ENCODE measurements at places on chromosomes 6 and 20. TPM values are rescaled to one million over a fixed set of nuclear protein-coding genes. Genes with fewer than 3 reads are reported as not detected.

The TCFL5 gene
- total RNA-seq = 13.9 TPM

The NOL4L gene
- 4.8 TPM for total RNA-seq

The XPO5 gene
- total RNA-seq = 30.4 TPM

The CGA gene
- total RNA-seq = 0.59 TPM

The GSTA1 gene
- 1.4 TPM for total RNA-seq

The NRSN1 gene
- not detected for total RNA-seq

The PRSS35 gene
- not detected for total RNA-seq

The POM121L2 gene
- not detected for total RNA-seq

The HUS1B gene
- total RNA-seq = 0.72 TPM

DNA sequence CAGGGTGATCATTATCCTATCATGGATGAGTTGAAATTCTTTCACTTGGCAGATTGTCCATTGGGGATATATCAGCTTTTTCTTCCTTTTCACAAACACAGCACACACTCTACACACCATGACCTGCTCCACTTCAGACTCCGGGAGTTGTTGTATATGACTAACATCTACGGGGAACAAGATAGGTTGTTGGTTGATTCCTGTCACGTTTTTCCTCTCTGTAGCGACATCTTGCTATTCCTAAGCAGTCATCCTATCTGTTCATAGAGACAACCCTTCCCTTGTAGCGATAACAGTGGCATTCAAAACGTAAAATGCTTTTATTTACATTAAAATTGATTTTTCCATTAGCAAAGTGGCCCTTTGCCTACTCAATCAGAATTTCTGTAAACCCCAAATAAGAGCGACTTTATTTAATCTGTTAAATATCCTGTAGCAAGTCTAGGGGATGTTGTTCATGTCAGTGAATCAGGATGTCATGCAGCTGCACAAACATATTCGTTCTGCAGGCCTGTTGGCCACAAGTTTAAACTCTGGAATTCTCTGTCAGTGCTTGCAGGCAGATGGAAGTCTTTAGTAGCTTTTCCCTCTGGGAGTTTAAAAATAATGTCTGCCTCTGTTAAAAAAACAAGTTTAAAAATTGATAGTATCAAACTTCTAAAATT, 23.1 kb downstream of the PHACTR2 start:
- DNase-seq = no peak

DNA sequence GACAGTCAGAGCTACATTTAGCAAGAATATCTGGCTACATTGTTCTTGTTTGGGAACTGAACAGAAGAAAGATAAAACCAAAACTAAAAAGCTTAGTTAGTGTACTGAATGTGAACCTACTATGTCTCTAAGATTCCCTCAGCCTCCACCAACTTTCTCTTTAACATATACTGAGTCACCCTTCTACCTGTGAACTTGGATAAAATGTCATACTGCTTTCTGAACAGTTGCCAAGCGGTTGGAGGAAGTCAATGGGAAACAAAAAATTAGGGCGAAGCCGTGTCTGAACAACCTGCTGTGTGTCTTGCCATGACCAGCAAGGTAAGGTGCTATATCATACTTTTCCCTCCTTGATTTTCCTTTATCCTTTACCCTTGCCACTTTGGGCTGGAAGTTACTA, 243.5 kb downstream of the BTBD9 start:
- DNase-seq = no peak

- DNase-seq = peak; percentile 25
Measured at GRCh38 chr20:39270837-39271604, 308.9 kb downstream of the DHX35 start.

GRCh38 chr20:54221353-54221752, 13.5 kb downstream of the PFDN4 start:
- DNase-seq = no peak

- DNase-seq = no peak
Measured at GRCh38 chr20:47758517-47759450, 26.5 kb downstream of the SULF2 start.

GRCh38 chr20:63552481-63553249, 1.3 kb upstream of the FNDC11 start:
- no peak for DNase-seq

GRCh38 chr6:70592391-70593117, 25.8 kb downstream of the SDHAF4 start:
- DNase-seq = no peak

DNA sequence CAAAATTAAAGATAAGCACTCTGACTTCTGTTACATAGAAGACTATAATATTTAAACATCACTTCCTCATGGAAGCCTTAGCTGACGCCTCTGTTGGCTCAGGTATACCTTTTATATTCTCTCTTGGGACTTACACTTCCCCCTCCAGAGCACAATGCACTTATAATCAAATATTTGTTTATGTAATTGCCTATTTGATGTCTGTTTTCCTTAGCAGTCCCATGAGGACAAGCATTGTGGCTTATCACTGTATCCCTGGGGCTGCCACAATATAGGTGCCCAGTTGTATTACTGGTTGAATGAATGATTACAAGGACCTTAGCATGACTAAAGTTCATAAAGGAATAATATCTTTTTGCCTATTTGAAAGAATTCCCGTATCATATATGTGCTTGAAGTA, 186.7 kb upstream of the VGLL2 start:
- DNase-seq = no peak

DNA sequence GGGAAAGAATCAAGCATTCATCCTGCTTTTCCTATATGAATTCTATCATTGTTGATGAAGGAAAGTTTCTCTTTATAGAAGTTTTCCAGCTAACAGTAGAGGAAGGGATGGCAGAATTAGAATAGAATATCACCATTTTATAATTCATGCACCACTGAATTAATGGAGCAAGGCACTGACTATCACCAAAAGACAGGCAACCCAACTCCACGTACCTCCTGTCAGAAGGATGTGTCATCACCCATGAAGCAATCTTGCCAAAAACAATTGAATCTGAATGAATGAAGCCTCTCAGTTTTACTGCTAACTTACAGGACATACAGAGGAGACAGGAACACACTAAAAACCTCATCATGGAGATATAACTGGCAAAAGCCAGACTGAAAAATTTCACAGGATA, 122.4 kb downstream of the NFATC2 start:
- DNase-seq = no peak

DNA sequence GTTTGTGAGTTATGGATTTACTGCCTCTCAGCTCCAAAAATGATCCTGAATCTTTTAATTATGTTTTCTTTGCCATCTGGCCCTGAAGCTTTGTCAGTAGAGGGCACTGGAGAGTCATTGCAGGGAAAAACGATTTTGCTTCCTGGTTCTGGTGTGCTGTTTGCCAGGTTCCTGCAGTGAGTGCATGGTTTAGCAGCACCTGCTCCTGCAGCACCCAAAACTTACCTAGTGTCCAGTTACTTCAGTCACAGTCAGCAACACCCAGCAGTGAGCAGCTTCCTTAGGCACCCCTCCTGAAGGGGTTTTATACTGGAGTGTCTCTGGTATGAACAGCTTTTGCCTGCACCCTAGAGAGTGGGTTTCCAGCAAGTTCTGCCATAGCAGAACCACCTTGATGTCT, 6.0 kb upstream of the TRIM26 start:
- DNase-seq = no peak

- DNase-seq = no peak
Measured at GRCh38 chr6:169155481-169155880, 98.2 kb downstream of the THBS2 start.

DNA sequence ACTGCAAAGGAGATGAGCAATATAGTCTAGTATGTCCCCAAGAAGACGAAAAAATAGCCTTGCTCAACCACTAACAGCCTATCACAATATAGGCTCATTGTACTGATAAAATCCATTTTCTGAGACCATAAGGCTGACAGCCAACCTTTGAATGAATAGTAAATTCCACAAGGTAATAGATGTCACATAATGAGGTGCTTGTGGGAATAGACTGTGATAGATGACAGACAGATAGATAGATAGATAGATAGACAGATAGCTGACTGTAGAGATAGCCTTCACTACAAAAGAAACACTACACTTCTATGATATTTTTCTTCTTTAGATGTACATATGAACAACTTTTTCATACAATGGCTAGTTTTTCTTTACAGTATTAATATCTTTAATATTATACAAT, 760.3 kb upstream of the NRSN1 start:
- no peak for DNase-seq

GRCh38 chr6:2221726-2222274, 23.6 kb downstream of the GMDS start:
- DNase-seq = no peak

DNA sequence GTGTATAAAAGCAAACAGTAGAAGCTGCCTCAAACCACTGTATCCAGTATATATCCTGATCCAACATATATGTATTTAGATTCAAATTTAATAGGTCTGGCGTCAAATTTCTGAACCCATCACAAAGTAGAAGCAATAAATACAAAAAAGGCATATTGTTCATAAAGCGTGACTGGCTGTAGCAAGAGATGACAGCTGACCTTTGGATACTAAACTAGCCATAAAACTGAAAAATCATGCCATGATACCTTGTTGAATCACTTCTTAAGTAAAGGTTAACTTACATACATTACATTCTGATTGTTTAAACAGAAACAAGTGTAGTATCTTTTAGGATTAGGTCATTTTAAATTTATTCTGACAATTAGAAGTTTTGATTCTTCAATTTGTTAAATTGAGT, 372.0 kb upstream of the FLRT3 start:
- no peak for DNase-seq

- no peak for DNase-seq
Measured at GRCh38 chr20:20803011-20803410, 90.6 kb upstream of the RALGAPA2 start.

- DNase-seq = no peak
Measured at GRCh38 chr20:35216541-35216940, 9.9 kb upstream of the MMP24 start.

DNA sequence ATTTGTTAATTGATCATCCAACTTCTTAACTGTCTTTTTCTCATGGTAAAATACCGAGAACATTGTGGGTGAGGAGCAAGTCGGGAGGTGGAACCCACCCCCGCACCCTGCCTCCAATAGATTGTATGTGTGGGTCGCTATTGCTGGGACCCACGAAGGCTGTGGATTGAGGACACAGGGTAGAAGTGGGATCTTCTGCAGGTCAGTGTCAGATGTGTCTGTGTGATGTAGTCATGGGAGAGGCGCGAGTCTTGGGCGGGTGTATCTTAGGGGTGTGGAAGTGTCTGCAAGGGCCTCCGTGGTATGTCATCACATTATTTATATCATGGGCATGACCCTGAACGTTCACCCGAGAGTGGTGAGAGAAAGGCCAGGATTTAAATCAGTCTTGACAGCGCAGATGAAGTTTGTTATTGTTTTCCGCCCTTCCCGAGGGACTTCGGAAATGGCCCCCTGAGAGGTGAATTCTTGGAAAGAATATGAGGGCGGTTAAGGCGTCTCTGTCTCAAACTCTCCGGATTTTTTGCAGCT, 472 bp upstream of the PAQR8 start:
- no peak for DNase-seq

DNA sequence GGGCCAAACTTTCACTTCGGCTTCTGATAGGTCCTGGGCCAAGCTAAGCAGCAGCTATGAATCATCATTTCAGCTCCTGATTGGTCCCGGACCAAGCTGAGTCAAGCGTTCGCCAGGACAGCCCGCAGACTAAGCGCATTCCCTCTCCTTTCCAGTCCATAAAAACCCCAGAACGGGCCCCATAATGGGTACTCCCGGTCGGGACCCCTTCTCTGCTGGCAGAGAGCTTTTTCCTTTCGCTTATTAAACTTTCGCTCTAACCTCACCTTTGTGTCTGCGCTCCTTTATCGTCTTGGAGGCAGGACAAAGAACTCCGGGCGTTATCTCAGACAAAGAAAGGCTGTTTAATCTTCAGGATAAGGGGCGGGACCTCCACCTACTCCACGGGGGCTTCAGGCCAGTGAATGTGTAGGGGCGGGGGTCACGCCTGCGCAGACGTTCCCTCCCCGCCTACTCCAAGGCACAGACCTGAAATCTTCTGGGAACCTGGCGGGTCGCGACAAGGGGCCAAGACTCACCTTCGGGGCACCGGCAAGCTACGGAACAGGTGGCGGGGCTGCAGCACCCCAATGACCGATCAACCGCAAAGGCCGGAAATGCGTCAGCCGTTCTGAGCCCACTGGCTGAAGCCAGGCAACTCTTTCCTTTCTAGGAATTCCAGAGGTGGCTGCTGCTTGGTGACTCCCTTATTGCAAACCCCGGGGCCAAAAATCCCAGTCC, at the start of gene ZSCAN31:
Gene ZSCAN31 (minus strand): TSS at position 585 of the 720 bp plus-strand sequence. CDS start 6,465 bp downstream, outside the sequence.
- peak; percentile 96 for DNase-seq

DNA sequence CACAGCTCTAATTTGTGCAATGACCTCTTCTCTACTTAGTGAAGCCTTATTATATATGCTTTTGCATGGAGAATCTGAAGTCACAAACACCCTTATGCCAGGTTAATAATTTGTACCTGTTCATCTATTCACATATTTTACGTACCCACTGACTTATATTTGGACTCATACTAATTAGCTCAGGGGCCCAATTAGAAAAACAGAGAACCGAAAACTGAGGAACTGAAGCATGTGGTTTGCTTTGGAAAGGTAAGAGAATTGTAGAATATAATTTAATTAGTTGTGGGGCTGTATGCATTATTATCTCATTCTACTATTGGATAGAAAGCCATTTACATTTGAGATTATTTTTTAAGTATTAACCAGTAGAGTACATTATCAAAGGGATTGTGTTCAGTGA, 805.9 kb upstream of the CITED2 start:
- DNase-seq = no peak

DNA sequence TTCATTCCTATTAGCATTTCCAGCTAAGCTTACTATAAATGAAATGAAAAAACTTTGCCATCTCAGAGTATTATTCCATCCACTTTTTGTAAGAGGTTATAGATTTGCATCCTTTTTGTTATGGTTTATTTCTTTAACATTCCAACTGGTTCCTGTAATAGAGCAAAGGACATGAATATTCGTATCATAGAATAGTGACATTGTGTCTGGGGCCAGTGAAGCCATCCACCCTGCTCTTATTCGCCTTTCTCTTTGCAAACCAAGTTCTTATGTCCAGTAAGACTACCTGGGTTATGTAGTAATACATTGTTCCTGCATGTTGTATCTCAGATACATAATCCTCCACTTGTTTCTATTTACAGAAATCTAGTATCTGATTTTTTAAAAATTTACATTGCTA, 43.1 kb downstream of the DCBLD1 start:
- no peak for DNase-seq

GRCh38 chr20:41367393-41367695, 726 bp upstream of the EMILIN3 start:
- DNase-seq = no peak
